ENCODE measurements at places on chromosomes 1 and 21. TPM values are rescaled to one million over a fixed set of nuclear protein-coding genes. Genes with fewer than 3 reads are reported as not detected.

Gene RCSD1
- 16.8 TPM for total RNA-seq

Gene RYR2
- total RNA-seq, result 30.4 TPM

Gene GART
- total RNA-seq, result 61.8 TPM

Gene C8B
- total RNA-seq, result not detected

DNA sequence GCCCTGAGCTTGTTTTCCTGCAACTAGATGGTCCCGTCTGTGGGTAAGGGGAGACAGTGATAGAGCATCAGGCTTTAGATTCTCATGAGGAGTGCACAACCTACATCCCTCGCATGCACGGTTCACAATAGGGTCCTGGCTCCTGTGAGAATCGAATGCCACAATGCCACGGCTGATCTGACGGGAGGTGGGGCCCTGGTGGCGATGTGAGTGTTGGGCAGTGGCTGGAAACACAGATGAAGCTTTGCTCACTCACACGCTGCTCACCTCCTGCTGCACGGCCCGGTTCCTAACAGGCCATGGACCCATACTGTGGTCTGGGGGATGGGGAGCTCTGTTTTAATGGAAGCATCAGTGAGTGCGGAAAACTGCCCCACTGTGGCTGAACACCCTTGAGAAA, 35.8 kb upstream of the TTC34 start:
- no peak for DNase-seq

DNA sequence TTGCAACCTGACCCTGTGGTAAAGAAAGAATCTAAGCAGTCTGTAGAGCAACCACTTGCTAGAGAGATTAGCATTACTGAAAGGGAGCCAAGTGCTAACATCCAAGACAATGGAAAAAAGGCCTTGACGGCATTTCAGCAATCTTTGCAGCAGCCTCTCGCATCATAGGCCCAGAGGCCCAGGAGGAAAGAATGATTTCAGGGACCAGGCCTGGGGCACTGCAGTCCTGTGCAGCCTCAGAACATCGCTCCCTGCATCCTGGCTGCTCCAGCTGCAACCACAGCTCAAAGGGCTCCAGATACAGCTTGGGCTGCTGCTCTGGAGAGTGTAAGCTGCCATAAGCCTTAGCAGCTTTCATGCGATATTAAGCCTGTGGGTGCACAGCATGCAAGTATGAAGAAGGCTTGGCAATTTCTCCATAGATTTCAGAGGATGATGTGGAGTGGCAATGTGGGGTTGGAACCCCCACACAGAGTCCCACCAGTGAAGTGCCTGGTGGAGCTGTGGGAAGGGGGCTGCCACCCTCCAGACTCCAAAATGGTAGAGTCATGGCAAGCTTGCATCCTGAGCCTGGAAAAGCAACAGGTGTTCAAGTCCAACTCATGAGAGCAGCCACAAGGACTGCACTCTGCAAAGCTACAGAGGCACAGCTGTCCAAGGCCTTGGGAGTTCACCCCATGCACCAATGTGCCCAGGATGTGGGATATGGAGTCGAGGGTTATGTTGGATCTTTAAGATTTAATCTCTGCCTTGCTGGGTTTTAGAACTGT, 110.6 kb upstream of the HMGB4 start:
- no peak for DNase-seq

- no peak for DNase-seq
Observed at GRCh38 chr1:51306950-51307349, 23.4 kb downstream of the TTC39A start.

GRCh38 chr1:63189677-63190076, 132.7 kb upstream of the FOXD3 start:
- no peak for DNase-seq

- no peak for DNase-seq
Observed at GRCh38 chr1:167722152-167722869, 529 bp downstream of the MPZL1 start.

GRCh38 chr1:92833840-92834239, 2.0 kb downstream of the RPL5 start:
- no peak for DNase-seq

DNA sequence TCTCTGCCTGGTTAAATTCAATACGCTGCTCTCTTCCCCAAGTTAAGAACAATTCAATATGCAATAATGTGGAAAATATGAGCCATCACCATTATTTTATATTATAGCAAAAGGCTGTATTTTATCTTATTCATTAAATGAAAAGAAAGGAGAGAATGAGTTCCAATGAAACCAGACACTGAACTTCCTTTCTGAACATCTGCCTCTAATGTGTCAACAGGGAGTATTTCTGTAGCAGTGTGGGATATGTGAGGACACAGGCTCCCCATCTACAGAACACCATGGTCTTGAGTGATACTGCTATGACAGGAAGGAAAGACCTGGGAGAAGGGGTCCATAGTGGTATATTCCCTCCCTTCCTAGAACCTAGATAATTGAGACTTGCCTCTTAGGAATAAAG, 46.3 kb downstream of the CASQ2 start:
- no peak for DNase-seq

GRCh38 chr1:41446851-41447610, 37.5 kb downstream of the EDN2 start:
- DNase-seq, result no peak

Measured in esophagus muscularis mucosa (tissue), 4 donors.